ENCODE measurements at places on chromosomes 7 and 10. TPM values are rescaled to one million over a fixed set of nuclear protein-coding genes. Genes with fewer than 3 reads are reported as not detected.

Gene IL6
- 9.4 TPM for total RNA-seq

Gene AMPH
- total RNA-seq, result 3.1 TPM

Gene PAPSS2
- 69.1 TPM for total RNA-seq

Gene ZNF736
- total RNA-seq, result 6.5 TPM

Gene ITPRID1
- total RNA-seq, result not detected

Gene MNX1
- not detected for total RNA-seq

Gene MSANTD7
- total RNA-seq, result 15.1 TPM

Gene RASA4B
- total RNA-seq, result 0.84 TPM

Gene SLC26A3
- not detected for total RNA-seq

Gene SAMD9L
- 105 TPM for total RNA-seq

Gene DEPP1
- 38.8 TPM for total RNA-seq

Gene SPDYE3
- total RNA-seq, result not detected

GRCh38 chr10:128105383-128105782, 20.8 kb downstream of the MKI67 start:
- no peak for DNase-seq

- peak; percentile 62 for DNase-seq
These were observed 5.2 kb downstream of the PHYHIPL start for GRCh38 chr10:59181668-59182067.

DNA sequence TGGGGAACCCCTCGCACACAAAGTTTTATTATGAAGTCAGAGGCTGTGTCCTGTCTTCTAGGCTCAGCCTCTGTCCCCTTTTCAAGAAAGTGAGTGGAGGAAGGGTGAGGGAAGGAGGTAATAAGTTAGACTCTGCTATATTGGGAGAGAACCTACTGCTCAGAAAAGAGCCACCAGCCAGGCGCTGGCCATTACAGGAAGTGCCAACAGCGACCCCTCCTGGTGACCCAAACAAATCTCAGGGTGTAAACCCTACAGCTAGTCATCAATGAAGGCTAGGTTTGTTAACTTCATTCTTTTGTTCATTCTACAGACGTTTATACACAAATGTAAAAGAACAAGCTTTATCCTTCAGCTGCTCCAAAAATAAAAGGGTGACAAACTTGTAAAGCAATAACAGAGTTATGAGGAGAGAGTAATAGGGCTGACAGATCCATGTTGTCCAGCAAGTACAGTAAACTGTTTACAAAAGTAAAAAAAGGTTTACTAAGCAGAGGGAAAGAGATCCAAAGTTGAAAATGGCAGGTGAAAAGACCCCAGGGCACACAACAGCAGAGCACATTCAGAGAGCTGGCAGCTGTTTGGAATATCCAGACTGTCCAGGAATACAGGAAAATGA, 82.7 kb downstream of the FAM204A start:
- DNase-seq, result peak; percentile 12

- peak; percentile 49 for DNase-seq
These were observed 89.6 kb downstream of the CHRM2 start for GRCh38 chr7:136958016-136958415.

DNA sequence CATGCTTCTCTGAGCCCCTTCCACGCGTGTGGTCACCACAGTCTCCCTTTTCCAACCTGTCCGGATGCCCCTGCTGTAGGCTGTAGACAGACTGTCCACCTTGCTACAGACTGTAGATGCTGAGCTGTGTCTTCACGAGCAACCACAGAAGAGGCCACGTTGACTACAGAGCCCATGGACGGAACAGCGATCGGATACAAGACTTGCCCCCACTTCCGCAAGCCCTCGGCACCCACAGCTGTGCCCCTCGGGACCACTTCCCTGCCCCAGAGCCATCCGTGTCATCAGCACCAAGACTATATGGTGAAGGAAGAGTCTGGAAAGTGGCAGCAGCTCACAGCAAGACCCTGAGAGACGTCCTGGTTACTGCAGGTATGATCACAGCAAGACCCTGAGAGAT, 491.4 kb downstream of the DNAJB6 start:
- DNase-seq, result no peak

DNA sequence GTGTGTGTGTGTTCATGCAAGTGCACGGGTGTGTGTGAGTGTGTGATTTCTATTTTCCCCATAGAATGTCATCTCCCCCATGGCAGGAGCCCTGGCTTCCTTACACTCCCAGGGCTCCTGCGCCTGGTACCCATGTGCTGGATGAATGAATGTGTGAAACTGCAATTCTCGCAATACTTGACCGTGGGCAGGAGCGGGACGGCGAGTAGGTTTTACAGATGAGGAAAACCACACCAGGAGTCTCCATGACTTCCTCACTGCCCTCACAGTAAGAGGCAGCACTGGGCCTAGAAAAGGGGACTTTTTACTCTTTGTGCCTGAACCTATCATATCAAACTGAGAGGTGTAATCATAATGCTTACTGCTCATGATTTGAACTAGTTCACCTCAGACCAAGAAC, 167.6 kb upstream of the FRMD4A start:
- DNase-seq, result no peak

DNA sequence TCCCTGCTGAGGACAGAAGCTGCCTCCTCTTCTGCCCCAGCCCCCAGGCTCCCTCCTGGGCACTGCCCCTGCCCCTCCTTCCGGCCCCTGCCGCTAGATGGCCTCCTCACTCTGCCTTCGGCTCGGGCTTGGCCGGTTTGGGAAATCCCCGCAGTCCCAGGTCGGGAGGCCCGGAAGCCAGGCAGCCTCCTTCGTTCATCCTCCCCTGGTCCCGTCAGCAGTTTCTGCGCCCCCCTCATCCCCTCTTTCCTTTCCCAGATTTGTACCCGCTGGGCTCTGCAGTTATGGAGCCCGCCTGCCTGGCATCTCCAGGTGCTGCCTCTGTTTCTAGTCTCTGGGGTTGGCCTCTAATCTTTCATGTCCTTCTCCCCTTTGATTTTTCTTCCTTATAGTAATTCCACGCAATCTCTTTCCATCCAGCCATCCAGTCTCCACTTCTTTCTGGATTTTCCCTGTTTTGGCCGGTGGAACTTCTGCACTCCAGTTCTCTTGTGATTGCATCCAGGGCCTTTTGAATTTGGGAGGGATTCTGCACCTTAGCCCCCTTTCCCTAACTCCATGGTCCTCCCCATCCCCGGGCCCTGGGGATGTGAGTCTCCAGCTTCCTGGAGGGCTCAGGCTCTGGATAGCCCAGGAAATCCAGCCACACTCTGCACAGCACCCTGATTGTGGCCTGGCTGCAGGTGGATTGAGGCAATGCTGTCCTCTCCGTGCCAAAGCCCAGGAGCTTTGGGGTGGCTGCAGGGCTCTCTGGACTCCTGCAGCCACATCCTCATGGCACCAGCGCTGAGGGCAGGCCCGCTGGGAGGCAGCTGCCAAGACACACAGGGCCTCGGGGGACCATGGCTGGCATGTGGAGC, 3.3 kb upstream of the SHH start:
- peak; percentile 56 for DNase-seq

DNA sequence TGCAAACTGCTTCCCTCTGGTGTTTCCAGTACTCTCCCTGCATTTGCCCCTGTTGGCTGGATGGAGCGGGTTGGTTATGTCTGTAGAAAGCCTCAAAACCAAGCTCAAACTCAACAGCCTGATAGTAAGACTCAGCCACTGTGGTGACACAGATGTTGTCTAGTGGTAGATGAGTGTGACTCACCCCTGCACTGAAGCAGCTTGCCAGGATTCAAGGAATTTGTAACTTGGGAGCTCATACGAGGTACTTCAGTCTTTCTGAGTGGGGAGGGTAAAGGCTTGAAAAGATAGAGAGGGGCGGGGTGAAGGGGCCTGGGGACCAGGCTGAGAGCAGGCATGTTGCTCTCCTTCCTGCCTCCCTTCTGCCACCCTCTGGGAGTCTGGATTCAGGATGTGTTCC, 22.9 kb upstream of the AQP1 start:
- peak; percentile 83 for DNase-seq

DNA sequence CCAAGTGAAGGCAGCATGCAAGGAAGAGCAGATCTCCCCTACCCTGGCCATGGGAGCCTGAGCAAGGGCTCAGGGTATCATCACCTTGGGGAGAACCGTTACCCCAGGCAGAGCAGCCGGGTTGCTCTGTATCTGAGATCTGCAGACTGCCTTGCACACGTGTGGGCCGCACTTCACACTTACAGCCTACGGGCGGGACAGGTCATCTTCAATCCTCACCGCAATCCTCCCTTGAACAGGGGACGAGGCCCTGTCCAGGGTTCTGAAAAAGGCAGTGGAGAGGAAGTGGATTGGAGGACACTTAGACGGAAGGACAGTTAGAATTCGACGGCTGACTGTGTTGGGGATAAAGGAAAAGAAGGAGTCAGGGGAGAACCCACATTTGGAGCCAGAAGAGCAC, 51.4 kb downstream of the NPS start:
- DNase-seq, result peak; percentile 11

GRCh38 chr7:27453702-27454405, 208.8 kb downstream of the HIBADH start:
- peak; percentile 95 for DNase-seq

- no peak for DNase-seq
These were observed 143.3 kb upstream of the AGK start for GRCh38 chr7:141407893-141408292.

DNA sequence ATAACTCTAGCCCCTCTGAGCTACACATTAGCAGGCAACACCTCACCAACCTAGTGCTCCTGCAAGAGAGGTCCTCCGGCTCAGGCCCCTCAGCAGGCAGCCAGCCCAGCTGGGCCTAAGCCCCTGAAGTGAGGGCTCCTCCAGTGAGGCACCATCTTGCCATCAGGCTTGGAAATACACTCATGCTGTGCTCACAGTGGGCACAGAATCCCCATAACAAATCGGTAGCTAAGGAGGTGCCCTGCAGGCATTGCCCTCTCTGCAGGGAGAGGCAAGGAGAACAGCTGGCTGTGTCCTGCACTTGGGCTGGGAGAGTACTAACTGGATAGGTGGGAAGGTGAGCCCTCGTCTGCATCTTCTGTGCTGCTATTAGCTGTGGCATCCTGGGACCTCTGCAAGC, 3.7 kb upstream of the C10orf71 start:
- DNase-seq, result no peak

DNA sequence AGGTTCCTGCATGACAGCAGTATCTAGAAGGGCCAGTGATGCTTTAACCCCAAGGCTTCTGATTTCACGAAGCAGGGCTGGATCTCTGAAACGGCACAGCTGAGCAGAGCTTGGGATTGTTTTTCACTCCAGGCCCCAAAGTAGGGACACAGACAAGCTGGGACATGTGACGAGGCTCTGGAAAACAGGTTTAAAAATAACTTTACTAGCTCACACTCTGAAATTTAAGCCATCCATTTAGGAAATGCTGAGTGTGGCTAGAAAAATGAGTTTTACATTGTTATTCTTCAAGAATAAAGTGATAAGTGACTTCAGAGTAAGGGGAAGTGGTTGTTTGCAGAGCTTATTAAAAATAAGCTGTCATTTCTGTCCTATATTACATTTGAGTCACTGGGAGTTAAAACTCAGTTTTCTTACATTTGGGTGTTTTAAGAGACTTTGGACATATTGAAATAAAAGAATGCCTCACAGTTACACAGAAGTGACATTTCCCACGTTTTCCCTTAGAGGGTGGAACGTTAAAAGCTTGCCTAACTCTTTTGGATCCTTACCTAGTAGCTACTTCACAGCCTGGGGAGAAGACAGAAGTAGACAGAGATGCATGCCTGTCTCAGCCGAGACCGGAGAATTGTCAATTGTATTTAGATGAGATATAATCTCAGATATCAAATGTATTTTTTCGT, 107.8 kb downstream of the GALNT17 start:
- no peak for DNase-seq

DNA sequence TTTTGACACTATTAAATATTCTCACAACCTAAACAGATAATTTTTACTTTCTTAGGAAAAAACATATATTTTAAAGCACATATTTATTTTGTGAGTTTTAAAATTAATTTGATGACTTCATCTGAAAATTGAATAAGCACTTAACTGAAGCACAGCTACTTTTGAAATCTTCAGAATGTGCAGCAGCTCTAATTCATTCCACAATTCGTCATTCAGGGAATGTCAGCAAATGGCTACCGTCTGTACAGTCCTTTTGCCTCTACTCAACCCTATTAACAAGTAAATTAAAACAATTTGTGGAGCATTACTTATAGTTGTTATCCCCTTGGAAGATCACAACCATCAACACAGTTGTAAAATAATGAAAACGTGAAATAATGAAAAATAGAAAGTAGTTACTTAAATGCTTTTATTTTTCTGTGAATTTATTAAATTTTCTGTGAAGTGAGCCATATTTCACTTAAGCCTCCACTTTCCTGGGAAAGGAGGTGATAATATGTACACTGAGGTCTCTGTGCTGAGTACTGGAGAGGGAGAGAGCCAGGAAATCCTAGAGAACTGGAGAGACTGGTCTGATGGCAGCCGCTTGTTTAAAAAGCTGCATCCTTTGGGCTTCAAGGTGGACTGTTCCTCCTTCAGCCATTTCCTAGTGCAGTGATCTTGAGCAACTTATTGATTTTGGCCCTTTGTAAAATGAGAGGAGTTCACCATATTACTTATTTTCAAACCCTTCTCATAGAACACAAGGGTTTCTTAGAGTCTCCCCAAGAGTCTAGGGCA, 70.6 kb downstream of the REEP3 start:
- no peak for DNase-seq

DNA sequence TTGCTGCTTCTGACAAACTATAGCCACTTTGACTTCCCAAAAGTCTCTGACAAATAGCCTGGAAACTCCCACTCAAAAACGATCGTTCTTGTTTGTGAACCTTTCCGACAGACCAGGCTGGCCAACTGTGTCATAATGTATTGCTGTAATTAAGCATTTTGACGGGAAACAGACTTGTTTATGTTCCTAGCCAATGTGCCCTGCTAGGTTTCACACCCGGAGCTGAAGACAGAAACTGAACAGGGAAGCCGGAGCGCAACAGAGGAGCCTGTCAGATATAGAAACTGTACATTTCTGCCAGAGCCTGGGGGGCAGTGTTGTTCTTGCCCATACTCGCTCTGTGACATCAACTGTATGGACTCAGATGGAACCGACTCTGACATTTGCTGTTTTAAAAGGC, 55.3 kb upstream of the C7orf33 start:
- DNase-seq, result no peak
